G401 (cell line): ENCODE measurements at places on chromosomes 2 and 18.
A peak's percentile ranks its signal among the peaks of the same experiment; 100 is the strongest.

DNA sequence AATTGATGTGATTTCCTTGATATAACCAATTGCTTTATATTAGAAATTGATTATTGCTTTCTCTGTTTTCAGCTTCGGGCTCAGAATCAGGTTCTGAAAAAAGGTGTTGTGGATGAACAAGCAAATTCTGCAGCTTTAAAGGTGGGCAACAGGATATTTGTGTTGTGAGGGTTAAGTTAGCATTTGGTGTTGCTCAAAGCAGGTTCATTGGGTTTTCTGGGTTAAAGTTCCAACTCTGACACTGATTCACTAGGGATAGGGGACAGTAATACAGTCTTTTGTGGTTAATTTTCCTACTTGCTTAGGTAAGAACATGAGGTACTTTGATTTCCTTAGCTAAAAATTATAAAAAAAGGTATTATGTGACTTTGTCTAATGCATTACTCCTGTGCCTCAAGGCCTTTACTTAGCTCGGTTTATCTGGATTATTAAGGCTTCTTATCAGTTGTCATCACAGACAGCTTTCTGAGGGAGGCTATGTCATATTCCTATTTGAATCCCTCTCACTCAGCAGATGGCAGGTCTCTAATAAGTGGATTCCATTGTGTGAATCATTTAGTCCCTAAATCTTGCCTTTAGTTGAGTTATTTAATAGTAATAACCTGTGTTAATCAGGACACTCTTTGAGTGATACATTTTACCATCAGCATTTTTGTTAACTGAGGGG, 78.9 kb upstream of the STON1 start:
- DNase-seq, result no peak

DNA sequence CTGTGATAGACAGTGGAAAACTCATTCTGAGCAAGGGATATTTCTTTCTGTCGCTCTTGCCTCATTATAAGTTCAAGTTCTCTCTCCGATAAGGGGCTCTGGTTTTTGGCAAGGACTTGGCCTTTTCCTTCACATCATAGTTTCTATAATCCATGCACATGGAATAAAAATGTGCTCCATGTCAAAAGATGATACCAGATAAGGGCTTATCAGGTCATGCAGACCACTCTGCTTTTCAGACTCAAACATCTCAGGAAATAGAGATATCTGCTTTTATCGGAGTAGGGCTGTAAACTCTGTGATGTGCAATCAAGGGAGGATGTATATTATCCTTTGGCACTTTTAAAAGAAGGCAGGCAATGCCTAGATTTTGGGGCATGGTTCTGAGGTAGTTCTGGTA, 45.0 kb upstream of the DARS1 start:
- DNase-seq, result no peak

GRCh38 chr18:51438797-51439350, 241.4 kb upstream of the MEX3C start:
- no peak for DNase-seq

GRCh38 chr2:120375251-120376020, 29.5 kb downstream of the INHBB start:
- no peak for DNase-seq

DNA sequence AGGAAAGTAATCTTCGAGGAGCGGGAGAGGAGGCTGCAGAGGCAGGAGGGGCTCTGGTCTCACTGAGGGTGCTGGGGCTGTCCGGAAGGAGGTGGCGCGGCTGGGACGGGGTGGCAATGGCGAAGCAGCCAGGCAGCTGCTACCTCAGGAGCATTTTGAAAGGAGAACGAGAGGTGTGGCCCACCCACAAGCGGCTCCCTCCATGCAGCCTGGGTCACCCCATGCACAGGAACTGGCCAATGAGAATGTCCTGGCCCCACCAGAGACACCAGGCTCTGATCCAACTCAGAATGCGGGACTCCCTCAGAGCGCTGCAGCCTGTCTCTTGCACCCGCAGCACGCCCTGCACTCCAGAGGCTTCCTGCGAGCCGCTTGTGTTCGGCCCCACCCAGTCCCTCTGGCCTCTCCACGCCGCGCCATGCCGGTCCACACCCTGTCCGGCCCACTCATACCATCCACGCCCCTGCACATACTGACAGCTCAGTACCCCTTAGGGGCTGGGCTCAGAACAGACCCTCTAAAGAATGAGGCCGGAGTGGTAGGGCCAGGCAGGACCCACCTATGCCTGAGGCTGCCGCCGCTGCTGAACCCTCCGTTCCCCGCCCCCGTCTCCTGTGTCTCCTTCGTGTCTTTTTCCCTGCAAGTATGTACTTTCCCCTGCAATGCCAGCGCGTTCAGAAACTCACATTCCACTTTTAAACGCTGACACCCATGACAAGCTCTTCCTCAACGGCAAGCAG, 6.4 kb upstream of the BOK start:
- no peak for DNase-seq

GRCh38 chr2:207275779-207276178, 110.0 kb upstream of the KLF7 start:
- no peak for DNase-seq

DNA sequence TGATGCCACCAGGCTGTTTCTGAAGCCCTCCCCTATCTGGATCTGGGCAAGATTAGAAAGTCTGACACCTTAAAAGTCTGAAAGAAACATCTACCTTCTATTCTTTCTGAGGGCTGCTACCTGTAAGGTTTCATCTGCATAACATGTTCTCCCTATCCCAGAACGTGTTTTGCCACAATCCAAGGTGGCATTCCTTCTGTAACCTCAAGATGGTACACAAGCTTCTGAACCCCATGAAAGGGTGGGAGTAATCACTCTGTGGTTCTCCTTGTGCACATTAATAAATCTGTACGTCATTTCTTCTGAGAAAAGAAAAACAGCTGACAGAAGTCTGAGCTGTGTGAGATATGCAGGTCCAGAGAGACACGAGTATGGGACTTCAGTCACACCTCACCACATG, 41.8 kb upstream of the MSH6 start:
- DNase-seq, result no peak

GRCh38 chr2:75431763-75432162, 129.0 kb downstream of the EVA1A start:
- no peak for DNase-seq

DNA sequence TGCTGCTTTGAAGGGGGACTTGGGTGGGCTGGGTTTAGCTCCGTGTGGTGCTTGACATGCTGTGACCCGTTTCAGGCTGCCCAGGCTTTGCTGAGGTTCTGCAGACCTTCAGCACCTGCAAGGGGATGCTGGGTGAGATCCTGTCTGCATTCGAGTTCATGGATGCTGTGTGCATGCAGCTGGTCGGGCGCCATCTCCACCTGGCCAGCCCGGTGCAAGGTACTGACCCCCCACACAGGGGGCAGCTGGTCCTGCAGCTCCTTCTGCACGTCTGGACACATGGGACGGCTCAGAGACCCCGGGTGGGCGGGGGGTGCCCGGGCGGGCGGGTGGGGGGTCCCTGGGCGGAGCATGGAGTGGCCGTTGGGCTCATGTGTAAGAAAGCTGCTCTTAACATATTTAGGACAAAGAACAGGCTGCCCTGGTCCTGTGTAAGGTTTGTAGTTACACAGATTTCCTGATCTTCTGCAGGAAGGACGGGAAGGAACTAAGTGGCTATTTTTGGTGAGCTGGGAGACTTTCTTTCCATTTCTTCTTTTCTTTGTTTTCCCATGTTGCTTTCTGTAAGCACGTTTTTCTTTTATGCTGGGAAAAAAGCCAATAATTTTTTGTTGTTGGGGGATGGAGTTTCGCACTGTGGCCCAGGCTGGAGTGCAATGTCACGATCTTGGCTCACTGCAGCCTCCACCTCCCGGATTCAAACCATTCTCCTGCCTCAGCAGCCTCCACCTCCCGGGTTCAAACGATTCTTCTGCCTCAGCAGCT, 15.8 kb downstream of the D2HGDH start:
- DNase-seq, result no peak

GRCh38 chr2:227030789-227031188, 133.2 kb downstream of the COL4A4 start:
- DNase-seq, result no peak

GRCh38 chr2:12432985-12433625, 283.6 kb upstream of the TRIB2 start:
- DNase-seq, result no peak

- DNase-seq, result peak; percentile 43
Observed at GRCh38 chr2:3001615-3002560, 375.7 kb downstream of the EIPR1 start.

GRCh38 chr2:30694286-30695055, 112.8 kb downstream of the CAPN13 start:
- DNase-seq, result no peak
